ENCODE measurements at places on chromosomes 2 and 18. TPM values are rescaled to one million over a fixed set of nuclear protein-coding genes. Genes with fewer than 3 reads are reported as not detected.
A peak's percentile ranks its signal among the peaks of the same experiment; 100 is the strongest.

Gene CCDC85A
- 1.1 TPM for total RNA-seq

GRCh38 chr2:215787565-215788178, 225.7 kb downstream of the MREG start:
- no peak for DNase-seq

DNA sequence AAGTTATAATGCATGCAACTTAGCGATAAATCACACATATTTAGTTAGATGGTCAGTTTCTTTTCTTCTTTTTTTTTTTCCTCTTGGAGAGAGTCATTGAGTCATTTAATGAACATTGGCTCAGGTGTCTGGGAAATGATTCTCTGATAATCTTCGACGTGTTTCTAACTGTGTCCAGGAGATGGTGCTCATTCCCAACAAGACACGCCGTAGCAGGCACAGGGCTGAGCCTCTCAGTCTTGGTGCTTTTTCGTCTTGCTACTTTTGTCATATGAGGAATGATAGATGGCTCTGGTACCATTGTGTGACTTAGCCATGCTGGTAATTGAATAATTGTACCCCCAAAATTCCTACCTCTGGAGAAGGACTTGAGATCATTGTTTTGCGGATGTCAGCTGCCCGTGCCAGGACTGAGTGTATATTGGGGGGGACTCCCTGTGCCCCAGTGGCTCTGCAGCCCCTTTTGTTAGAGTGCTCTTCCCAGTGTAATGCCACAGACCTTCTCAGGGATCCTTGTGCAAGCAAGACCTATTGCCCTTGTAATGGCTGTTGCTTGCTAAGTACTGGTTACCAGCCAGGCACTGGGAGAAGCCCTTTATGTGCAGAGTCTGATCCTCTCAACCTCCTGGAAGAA, 107.6 kb upstream of the CYRIA start:
- DNase-seq, result no peak

GRCh38 chr2:136929531-136929930, 164.2 kb downstream of the THSD7B start:
- DNase-seq, result no peak

- peak; percentile 46 for DNase-seq
These were observed 32.4 kb upstream of the SNED1 start for GRCh38 chr2:240965905-240966456.

GRCh38 chr2:215811003-215811402, 202.3 kb downstream of the MREG start:
- DNase-seq, result no peak

Gene PTPRN
- not detected for total RNA-seq

GRCh38 chr2:96931466-96931865, 54.9 kb downstream of the FAM178B start:
- no peak for DNase-seq

- DNase-seq, result no peak
These were observed 298.9 kb upstream of the TCF4 start for GRCh38 chr18:55886886-55887285.

Gene DLX2
- total RNA-seq, result not detected

DNA sequence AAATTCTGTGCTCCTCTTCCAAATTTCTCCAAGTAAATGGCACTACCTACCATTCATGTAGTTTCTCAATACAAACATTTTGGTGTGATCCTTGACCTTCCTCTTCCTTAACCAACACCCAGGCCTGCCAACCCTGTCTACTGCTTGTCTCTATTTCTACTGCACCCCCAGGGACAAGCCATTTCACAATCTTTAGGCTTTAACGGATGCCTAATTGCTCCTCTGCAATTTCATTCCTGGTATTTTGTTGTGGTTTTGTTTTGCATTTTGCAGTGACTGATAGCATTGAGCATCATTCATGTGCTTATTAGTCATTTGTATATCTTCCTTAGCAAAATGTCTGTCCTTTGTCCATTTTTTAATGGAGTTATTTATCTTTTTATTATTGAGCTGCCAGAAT, 10.0 kb downstream of the FAP start:
- no peak for DNase-seq

DNA sequence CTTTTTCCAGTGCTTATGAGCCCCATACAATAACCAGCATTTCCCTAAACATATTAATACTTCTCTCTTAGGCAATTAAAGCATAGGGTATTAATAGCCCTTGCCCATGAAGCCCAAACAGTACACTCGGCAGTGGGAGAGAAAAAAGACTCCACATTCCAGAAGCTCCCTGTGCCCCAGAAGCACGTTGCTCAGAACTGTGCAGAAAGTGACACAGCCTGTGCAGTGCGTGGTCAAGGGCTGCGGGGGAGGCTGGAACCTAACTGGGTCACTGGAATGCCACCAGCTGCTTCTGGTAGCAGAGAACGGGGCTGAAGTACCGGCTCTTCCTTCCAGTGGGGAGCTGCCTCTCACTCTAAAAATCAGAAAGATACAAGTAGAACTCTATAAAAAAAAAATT, 32.7 kb downstream of the EIPR1 start:
- no peak for DNase-seq

DNA sequence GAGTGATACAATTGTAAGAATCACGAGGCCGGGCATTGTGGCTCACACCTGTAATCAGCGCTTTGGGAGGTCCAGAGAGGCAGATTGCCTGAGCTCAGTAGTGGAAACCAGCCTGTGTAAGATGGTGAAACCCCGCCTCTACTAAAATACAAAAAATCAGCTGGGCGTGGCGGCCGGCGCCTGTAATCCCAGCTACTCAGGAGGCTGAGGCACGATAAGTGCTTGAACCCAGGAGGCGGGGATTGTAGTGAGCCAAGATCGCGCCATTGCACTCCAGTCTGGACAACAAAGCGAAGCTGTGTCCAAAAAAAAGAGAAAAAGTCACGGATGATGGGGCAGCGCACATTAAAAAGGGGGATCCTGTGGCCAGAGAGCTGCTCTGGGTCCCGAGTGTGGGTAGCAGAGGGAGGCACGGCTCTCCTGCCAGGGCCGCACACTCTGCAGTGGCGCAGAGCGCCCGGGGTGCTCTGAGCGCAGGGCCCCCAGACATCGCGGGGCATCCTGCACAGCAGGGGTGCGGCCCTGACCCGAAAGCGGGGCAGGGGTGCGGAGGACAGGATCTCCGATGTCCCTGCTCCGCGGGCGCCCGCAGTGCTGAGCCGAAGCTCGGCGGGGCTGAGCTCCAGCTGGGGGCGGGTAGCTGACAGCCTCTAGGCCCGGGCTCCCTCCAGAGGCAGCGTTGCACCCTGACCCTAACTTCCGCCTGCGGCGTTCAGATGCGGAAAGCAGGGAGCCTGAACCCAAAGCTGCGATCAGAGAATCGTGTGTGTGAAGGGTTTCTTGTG, 30.4 kb upstream of the RAB6D start:
- DNase-seq, result no peak

GRCh38 chr2:160328811-160329527, 128.9 kb upstream of the ITGB6 start:
- DNase-seq, result no peak

Gene XDH
- total RNA-seq, result 90.2 TPM

Gene LRRC30
- not detected for total RNA-seq

DNA sequence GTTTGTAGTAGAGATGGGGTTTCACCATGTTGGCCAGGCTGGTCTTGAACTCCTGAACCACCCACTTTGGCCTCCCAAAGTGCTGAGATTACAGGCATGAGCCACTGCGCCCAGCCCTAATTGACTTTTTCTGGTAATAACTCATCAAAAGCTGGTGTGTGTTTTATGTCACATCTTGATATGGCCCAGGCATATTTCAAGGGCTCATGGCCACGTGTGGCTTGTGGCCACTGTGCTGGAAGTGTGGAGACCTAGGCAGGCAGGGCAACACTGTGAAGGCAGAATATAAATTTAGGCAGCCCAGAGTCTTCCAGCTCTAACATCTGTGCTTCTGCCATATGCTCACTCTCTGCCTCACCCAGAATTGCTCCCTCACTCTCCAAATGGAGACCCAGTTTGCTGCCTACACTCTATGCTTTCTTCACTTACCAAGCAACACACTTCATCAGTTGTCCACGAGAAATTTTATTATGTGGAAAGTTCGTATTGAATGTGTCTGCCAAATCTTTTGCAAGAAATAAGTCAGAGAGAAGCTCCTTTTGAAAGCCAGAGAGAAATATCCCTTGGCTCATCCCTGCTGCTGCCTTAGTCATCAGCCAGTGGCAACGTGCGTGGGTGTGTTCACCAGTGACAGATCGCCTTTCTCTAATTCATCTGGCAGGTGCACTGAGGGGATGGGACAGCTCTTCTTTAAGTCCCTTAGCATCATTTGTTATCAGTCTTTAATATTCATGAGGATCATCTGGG, 129.4 kb upstream of the CXCR4 start:
- DNase-seq, result no peak

- DNase-seq, result no peak
These were observed 57.3 kb downstream of the ROCK1 start for GRCh38 chr18:21054252-21054821.

DNA sequence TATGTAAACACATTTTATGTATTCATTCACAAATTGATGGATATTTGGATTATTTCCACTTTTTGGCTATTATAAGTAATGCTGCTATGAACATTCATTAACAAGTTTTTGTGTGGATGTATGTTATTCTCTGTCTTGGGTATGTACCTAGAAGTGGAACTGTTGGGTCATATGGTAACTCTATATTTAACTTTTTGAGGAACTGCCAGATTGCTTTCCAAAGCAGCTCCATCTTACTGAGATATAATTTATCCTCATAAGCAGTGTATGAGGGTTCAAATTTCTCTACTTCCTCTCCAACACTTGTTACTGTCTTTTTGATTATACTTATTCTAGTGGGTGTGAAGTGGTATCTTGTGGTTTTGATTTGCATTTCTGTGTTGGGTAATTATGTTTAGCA, 7.1 kb upstream of the EML6 start:
- no peak for DNase-seq

Measured in Peyer's patch (tissue), 4 donors.